ENCODE measurements at places on chromosomes 4 and X.

DNA sequence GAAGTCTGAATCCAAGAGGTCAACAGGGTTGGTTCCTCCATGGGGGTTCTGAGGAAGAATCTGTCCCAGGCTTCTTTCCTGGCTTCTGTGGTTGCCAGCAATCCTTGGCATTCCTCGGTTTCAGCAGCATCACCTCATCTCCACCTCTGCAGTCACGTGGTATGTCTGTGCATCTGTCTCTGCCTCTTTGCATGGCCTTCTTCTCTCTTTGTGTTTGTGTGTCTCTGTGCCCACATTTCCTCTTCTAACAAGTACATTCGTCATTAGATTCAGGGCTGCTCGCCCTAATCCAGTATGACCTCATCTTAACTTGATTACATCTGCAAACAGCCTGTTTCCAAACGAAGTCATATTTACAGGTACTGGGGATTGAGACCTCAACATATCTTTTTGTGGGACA, 114.0 kb downstream of the BCOR start:
- no peak for DNase-seq

GRCh38 chrX:48025561-48025960, 18.8 kb downstream of the SPACA5 start:
- no peak for DNase-seq

GRCh38 chr4:187417721-187418120, 577.9 kb upstream of the ZFP42 start:
- no peak for DNase-seq

DNA sequence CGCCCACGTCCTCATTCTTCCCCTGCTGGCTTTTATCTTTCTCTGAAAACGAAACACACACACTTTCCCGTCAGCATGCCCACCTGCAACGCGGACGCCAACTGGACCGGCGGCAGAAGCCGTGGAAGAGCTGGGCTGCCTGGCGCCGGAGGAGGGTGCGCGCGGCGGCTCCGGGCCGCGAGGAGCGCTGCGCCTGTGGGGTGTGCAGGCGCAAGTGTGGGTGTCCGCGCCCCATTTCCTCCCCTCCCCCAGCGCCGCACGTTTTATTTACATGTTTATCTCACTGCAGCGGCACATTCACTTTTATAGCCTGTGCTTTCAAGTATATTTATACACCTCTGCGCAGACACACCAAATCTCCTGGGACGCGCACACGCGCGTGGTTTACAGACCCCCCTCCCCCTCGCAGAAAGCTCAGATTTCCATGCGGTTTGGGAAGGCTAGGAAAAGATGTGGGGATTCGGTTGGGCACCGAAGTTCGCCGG, 1.5 kb downstream of the PITX2 start:
- no peak for DNase-seq

- no peak for DNase-seq
These were observed 267.2 kb downstream of the MAPK10 start for GRCh38 chr4:86092684-86093083.

Measured in GM12864 (cell line).